BJ (cell line): ENCODE measurements at places on chromosomes 12 and 14. TPM values are rescaled to one million over a fixed set of nuclear protein-coding genes. Genes with fewer than 3 reads are reported as not detected.

FGF6 gene
- not detected in 2 replicates for polyA plus RNA-seq

OTOGL gene
- 0.10 TPM in 2 replicates for polyA plus RNA-seq

SMAGP gene
- polyA plus RNA-seq = 54.7 and 57.6 TPM in 2 replicates

GLT8D2 gene
- polyA plus RNA-seq = 67.6 and 90.2 TPM in 2 replicates

ARHGAP9 gene
- polyA plus RNA-seq = 0.98 and 1.0 TPM in 2 replicates

GPRC5D gene
- polyA plus RNA-seq = not detected in 2 replicates

MYO1H gene
- not detected in 2 replicates for polyA plus RNA-seq

CDKN1B gene
- polyA plus RNA-seq = 19.7 and 21.7 TPM in 2 replicates

SOX5 gene
- 0.13 and 0.16 TPM in 2 replicates for polyA plus RNA-seq

ZBTB25 gene
- polyA plus RNA-seq = 5.8 and 6.1 TPM in 2 replicates
